ENCODE measurements at places on chromosomes 7 and 10.

- DNase-seq: no peak
- H3K36me3 ChIP-seq: peaks cover 4% of the 10 kb centered on the region
- no peak overlapping the region for H3K27ac ChIP-seq
- H3K27me3 ChIP-seq: peaks cover 7% of the 10 kb centered on the region
Measured at GRCh38 chr10:125782616-125783015, 7.0 kb upstream of the MMP21 start.

GRCh38 chr10:60340973-60341372, 48.7 kb downstream of the ANK3 start:
- no peak overlapping the region for H3K4me3 ChIP-seq
- no peaks in the 10 kb centered on the region for H3K36me3 ChIP-seq
- H3K27ac ChIP-seq: no peak overlapping the region
- H3K27me3 ChIP-seq: no peaks in the 10 kb centered on the region

GRCh38 chr10:112210666-112211065, 27.1 kb upstream of the GPAM start:
- no peaks in the 10 kb centered on the region for H3K36me3 ChIP-seq
- H3K27ac ChIP-seq: no peak overlapping the region
- no peaks in the 10 kb centered on the region for H3K4me1 ChIP-seq
- no peak for DNase-seq
- H3K27me3 ChIP-seq: no peaks in the 10 kb centered on the region
- H3K4me3 ChIP-seq: no peak overlapping the region

DNA sequence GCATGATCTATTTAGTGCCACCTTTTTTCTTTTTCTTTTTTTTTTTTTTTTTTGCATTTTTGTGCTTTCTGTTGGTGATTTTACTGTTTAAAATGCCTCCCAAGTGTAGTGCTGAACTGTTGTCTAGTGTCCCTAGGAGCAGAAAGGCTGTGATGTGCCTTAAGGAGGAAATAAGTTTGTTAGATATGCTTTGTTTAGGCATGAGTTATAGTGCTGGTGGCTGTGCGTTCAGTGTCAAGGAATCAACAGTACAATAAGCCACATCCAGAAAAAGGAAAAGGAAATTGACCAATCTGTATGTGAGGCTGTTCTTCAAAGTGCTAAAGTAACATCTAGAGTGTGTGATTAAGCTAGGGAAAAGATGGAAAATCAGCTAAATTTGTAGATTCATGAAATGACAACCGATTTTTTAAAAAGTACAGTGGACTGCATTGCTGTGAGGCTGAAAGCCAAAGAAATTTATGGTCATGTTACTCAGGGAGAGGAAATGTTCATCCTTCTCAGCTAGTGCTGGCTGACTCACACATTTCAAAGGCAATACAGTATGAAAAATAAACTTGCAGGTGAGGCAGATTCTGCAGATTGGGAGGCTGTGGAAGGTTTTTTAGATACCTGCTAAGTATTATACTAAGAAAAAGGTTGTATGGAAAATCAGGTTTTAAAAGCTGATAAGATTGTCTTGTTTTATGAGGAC, 122.7 kb upstream of the ADCY1 start:
- H3K4me1 ChIP-seq: no peaks in the 10 kb centered on the region
- no peak overlapping the region for H3K27ac ChIP-seq
- peaks cover 16% of the 10 kb centered on the region for H3K27me3 ChIP-seq
- no peak overlapping the region for H3K4me3 ChIP-seq
- DNase-seq: no peak

DNA sequence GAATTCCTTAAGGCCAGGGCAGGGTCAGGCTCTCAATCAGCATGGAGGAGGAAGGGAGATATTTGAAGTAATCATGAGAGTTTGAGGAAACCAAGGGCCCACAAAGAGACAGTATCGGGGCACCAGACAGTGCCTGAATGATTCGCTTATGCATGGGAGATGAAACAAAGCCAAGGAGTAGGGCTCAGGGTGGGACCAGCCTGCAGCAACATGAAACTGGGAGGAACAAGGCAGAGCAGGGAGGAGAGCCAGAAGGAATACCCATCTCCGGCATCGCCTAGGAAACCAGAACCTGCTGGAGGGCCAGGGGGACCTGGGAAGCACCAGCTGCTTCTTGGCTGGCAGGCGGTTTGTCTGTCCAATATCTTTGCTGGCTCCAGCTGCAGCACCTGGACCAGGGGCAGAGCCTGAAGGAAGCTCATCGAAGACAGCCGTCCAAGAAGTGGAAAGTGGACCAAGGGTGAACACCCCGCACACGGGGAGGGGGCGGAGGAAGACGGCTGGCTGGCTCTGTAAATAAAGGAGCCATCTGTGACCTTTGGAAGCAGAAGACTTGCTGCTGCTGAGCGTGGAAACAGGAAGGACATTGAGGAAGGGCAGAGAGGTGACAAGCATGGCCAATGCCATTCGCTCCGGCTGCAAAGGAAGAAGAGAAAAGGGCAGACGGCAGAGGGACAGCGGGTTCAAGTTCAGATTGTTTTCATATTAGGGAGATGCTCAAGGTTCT, 34.4 kb upstream of the ECHDC3 start:
- no peaks in the 10 kb centered on the region for H3K4me1 ChIP-seq
- no peak overlapping the region for H3K4me3 ChIP-seq
- no peak for DNase-seq
- H3K36me3 ChIP-seq: no peaks in the 10 kb centered on the region

DNA sequence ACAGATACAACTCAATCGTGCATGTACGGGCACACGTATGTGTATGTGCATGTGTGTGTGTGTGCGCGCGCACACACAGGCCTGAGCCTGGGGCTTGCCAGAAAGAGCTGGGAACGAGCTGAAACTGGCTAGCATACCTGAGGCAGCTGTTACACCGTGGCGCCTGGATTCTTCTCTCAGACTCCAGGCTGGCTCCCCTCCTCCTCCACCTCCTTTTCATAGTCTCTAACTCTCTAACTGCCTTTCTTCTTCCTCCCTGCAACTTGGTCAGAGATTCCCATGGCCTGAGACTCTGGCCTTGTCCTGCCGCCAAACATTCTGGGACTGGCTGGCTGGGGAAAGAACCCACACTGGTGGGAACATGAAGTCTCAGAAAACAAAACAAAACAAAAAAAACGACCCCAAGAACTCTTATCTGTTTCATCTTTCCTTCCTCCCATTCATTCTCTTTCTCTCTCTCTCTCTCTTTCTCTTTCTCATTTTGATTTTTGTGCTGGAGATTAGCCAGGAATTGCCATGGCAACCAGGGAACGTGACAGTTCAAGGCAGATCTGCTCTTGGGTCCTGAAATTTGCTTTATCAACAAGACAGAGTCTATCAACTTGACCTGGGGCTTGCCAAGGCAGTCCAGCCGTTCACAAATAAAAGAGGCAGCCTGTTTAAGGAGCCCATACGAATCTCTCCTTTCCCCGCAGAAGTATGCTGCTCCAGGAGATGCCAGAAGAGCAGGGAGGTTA, 76.8 kb upstream of the SEM1 start:
- H3K27ac ChIP-seq: no peak overlapping the region
- H3K27me3 ChIP-seq: peaks cover 3% of the 10 kb centered on the region
- H3K4me1 ChIP-seq: peaks cover 7% of the 10 kb centered on the region
- H3K36me3 ChIP-seq: no peaks in the 10 kb centered on the region

DNA sequence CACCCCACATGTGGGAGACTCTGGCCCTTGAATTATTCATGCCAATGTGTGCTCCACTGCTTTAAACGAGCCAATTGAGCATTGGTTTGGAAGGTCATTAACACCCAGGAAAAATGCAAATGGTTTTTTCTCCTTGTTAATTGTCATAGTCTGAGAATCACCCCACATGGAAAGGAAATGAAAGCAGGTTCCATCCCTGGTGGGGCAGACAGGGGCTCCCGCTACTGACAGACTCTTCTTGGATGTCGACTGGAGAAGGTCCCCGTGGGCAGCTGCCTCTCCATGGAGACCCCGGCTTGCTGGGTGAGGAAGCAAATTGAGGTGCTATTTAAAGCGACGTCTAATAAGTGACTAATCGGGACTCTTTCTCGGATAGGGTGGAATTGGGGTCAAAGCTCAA, 32.0 kb upstream of the EN2 start:
- no peaks in the 10 kb centered on the region for H3K4me1 ChIP-seq
- DNase-seq: no peak
- H3K4me3 ChIP-seq: no peak overlapping the region
- H3K27ac ChIP-seq: no peak overlapping the region

- DNase-seq: no peak
- no peak overlapping the region for H3K27ac ChIP-seq
- H3K27me3 ChIP-seq: no peaks in the 10 kb centered on the region
- H3K4me1 ChIP-seq: peaks cover 3% of the 10 kb centered on the region
- no peak overlapping the region for H3K4me3 ChIP-seq
- peaks cover 4% of the 10 kb centered on the region for H3K36me3 ChIP-seq
Measured at GRCh38 chr10:30873411-30873810, 158.3 kb downstream of the ZNF438 start.

DNA sequence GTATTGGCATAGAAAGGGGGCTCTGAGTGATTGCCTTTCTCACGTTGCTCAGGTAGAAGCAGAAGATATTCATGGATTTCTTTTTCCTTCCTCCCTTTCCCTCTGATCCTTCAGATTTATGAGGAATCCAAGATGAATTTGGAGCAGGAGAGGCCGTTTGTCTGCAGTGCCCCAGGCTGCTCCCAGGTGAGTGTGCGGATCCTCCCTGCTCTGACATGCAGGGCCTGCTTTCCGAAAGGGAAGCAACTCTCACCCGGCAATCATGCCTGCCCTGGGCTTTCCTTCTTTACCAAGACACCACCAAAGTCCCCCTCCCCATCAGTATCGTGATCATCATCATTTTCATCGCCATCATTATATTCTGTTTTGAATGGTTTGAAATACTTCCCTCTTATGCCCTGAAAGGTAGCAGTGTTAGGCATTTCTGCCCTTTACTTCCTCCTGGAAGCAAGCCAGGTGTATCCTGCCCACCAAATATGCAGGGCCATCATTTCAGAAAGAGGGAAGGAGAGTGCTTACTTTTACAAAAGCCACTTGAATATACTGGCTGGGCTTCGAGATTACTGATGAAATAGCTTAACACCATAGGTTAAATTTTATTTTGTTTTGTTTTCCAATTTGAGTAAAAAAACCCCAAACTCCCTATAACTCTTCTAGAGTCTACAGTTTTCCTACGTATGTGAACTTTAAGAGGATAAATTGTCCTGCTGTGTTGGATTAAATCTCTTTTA, 75.9 kb downstream of the CREB5 start:
- no peak for DNase-seq
- peak overlapping the region; percentile 62 for H3K27ac ChIP-seq
- H3K4me3 ChIP-seq: no peak overlapping the region
- peaks cover 3% of the 10 kb centered on the region for H3K36me3 ChIP-seq
- H3K27me3 ChIP-seq: no peaks in the 10 kb centered on the region

DNA sequence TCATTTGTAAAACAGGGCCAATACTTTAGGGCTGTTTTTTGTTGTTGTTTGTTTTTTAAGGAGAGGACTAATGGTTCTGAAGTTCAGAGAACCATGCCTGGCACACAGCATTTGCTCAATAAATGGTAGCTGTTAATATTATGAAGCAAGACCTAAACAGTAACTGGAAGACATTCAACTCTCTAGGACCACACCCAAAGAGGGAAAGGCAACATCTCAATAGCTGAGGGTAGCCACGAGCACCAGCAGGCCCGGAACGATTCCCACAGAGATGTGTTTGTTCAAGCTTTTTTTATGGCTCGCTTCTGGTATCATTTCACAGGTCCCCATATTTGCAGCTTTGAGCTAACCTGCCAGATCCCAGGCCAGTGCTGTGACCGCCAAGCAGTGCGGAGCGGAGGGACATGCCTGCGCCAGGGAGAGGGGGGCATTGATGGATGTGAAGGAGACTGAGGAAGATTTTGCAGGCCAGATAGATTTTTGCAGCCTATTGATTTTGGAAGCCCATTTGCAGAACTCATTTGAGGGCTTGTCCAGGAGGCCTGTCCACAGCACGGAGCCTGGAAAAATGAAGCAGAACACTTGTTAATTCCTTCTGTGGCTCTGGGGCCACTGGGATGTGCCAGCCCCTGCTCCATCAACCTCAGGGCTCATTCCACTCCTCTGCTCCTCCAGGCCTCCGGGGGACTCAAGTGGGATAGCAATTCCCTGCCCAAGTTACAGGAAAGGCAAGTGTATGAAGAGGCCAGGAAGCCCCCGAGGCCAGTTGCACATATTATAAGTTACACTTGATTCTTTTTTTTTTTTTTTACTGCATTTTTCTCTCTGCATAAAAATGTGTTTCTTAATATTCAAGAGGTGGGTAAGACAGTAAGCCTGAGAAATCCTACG, 57.3 kb upstream of the FGFR2 start:
- H3K4me1 ChIP-seq: no peaks in the 10 kb centered on the region
- no peak overlapping the region for H3K27ac ChIP-seq
- H3K36me3 ChIP-seq: no peaks in the 10 kb centered on the region
- no peak for DNase-seq
- no peak overlapping the region for H3K4me3 ChIP-seq

DNA sequence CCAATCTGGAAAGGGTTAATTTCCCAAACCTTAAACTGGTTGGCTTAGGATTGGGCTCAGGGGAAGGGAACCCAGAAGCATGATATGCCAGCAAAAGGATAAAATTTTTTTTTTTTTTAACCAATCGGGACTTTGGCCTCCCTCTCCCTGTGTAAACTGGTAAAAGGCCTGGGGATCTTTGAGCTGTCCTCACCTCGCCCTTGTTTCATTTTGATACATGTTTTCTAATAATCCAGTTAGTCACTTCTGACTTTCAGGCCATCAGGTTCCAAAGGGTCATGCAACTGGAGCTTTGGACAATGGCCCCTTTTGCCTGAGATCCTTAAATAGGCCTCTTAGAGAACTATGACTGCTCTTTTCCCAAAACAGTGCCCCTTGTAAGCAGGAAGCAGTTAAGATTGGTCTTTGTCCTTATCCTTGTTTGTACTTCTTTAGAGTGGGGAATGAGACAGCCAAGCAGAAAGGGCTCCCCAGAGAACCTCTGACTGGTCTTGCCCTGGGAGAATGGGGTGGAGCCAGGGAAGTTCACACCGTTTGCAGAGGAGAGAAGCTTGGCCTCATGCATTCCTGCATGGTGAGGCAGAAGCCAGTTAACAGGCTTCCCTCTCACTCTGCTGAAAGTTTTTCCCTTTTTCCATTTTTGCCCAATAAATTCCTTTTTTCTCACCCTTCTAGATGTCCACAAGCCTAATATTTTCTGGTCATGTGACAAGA, 424.2 kb upstream of the CNTNAP2 start:
- H3K27me3 ChIP-seq: no peaks in the 10 kb centered on the region
- no peak overlapping the region for H3K27ac ChIP-seq
- no peaks in the 10 kb centered on the region for H3K4me1 ChIP-seq
- no peak overlapping the region for H3K4me3 ChIP-seq

GRCh38 chr10:97291357-97292096, 910 bp downstream of the ARHGAP19 start:
- H3K27ac ChIP-seq: peak overlapping the region; percentile 95
- H3K4me1 ChIP-seq: peaks cover 16% of the 10 kb centered on the region
- H3K4me3 ChIP-seq: peak overlapping the region; percentile 82
- no peak for DNase-seq

- peaks cover 7% of the 10 kb centered on the region for H3K4me1 ChIP-seq
- no peak overlapping the region for H3K4me3 ChIP-seq
Measured at GRCh38 chr7:128904381-128905197, 5.9 kb downstream of the KCP start.

- H3K4me1 ChIP-seq: no peaks in the 10 kb centered on the region
- peaks cover 19% of the 10 kb centered on the region for H3K27me3 ChIP-seq
- no peak for DNase-seq
- no peaks in the 10 kb centered on the region for H3K36me3 ChIP-seq
- no peak overlapping the region for H3K27ac ChIP-seq
Measured at GRCh38 chr10:71804077-71804476, 30.8 kb upstream of the VSIR start.

- no peaks in the 10 kb centered on the region for H3K4me1 ChIP-seq
- H3K27me3 ChIP-seq: no peaks in the 10 kb centered on the region
- DNase-seq: no peak
- no peak overlapping the region for H3K4me3 ChIP-seq
- H3K36me3 ChIP-seq: peaks cover 38% of the 10 kb centered on the region
Measured at GRCh38 chr7:127730658-127731276, 78.8 kb downstream of the SND1 start.
